ENCODE measurements at places on chromosomes 5 and 9. TPM values are rescaled to one million over a fixed set of nuclear protein-coding genes. Genes with fewer than 3 reads are reported as not detected.

DNA sequence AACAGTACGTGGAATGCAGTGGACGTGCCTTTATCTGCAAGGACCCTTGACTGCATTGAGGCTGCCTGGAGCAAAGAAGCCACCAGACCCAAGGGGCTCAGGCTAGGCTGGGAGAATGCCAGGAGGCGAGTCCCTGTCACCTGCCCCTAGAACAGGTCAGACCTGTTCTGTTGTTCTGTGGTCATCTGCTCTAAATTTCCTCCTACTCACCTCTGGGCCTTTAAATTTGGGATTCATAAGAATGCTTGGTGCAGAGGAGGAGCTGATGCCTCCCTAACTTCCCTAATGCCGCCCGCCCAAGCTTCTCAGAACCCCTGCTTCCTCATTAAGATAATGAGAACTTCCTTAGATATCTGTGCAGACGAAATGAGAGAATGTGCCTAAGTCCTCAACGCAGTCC, 32.0 kb downstream of the DAPK1 start:
- no peak for DNase-seq

- no peak for DNase-seq
Observed at GRCh38 chr9:120454467-120454866, 125.5 kb downstream of the CDK5RAP2 start.

- no peak for DNase-seq
Observed at GRCh38 chr9:73701415-73702057, 549.9 kb downstream of the ANXA1 start.

The LPCAT1 gene
- total RNA-seq = 11.0 TPM

- no peak for DNase-seq
Observed at GRCh38 chr5:168432903-168433302, 53.4 kb upstream of the RARS1 start.
